ENCODE measurements at places on chromosomes 2 and 18. TPM values are rescaled to one million over a fixed set of nuclear protein-coding genes. Genes with fewer than 3 reads are reported as not detected.

Gene CCDC68
- 36.5 TPM for total RNA-seq

Gene DSC1
- total RNA-seq, result not detected

DNA sequence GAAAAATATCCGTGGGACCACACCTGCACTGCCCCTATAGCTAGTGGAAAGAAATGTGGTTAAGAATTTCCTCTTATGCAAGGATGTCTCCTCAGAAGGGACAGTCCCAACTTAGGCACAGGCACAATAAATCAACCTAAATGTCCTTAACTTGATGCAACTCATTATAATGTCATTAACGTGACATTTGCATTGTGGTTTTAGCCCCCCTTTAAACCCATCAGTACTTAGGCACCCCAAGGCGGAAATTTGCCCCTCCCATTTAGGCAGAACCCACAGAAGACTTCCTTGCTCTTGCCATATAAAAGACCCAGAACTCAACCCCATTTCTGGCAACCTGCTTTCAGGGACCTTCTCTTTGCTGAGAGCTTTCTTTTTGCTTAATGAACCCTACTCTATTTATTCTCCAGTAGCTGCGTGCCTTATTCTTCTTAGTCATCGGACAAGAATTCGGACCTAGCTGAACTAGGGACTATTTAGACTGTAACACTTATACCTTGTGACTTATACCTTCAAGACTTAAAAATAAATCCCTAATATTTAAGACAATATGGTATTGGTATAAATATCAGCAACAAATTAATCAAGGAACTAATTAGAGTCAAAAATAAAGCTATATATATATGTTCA is 1281.6 kb upstream of the TMEFF2 start:
- no peaks in the 10 kb centered on the region for H3K27me3 ChIP-seq
- DNase-seq, result no peak
- no peak overlapping the region for H3K4me3 ChIP-seq

- no peak overlapping the region for H3K27ac ChIP-seq
- H3K36me3 ChIP-seq, result no peaks in the 10 kb centered on the region
- no peaks in the 10 kb centered on the region for H3K27me3 ChIP-seq
- DNase-seq, result no peak
- H3K4me1 ChIP-seq, result no peaks in the 10 kb centered on the region
Measured at GRCh38 chr18:39259736-39260135, 1694.1 kb upstream of the CELF4 start.

- no peaks in the 10 kb centered on the region for H3K27me3 ChIP-seq
- H3K4me3 ChIP-seq, result no peak overlapping the region
- no peak for DNase-seq
- H3K4me1 ChIP-seq, result no peaks in the 10 kb centered on the region
- H3K36me3 ChIP-seq, result no peaks in the 10 kb centered on the region
Measured at GRCh38 chr18:55506074-55506473, 81.9 kb downstream of the TCF4 start.

- H3K27me3 ChIP-seq, result no peaks in the 10 kb centered on the region
- no peak overlapping the region for H3K4me3 ChIP-seq
- H3K36me3 ChIP-seq, result peaks cover 2% of the 10 kb centered on the region
- DNase-seq, result no peak
- no peaks in the 10 kb centered on the region for H3K4me1 ChIP-seq
Measured at GRCh38 chr2:173254659-173255058, 100.0 kb upstream of the CDCA7 start.

GRCh38 chr2:234451242-234451641 is 45.6 kb downstream of the ARL4C start:
- no peak overlapping the region for H3K27ac ChIP-seq
- peaks cover 5% of the 10 kb centered on the region for H3K4me1 ChIP-seq
- DNase-seq, result no peak
- H3K36me3 ChIP-seq, result no peaks in the 10 kb centered on the region
- no peak overlapping the region for H3K4me3 ChIP-seq

Gene UGT1A10
- not detected for total RNA-seq

GRCh38 chr2:222950638-222951285 is 89.9 kb downstream of the ACSL3 start:
- peaks cover 5% of the 10 kb centered on the region for H3K4me1 ChIP-seq
- no peak overlapping the region for H3K27ac ChIP-seq
- H3K27me3 ChIP-seq, result no peaks in the 10 kb centered on the region
- H3K4me3 ChIP-seq, result no peak overlapping the region
- DNase-seq, result no peak
- H3K36me3 ChIP-seq, result no peaks in the 10 kb centered on the region

DNA sequence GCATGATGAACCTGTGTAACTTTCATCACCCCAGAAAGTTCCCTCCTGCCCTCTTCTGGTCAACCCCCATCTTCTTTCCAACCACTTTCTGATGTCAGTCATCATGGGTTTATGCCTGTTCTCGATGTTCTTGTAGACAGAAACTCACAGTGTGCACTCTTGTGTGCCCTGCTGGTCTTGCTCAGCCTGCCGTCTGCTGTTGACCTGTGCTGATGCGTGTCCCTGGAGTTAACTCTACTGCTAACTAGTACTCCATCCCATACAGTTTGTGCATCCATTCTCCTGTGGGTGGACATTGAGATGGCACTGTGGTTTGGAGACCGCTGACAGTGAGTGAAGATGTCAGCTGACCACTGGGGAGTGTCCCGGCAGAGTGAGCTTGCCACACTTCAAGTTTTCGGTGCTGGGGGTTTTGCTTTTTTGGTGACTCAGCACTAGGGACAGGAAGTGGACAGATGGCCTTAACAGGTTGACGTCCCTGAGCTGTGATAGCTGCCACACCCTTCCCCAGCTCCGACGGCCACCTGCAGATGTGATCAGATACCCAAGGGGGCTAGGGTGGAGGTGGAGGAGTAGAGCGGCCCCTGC is 14.8 kb downstream of the KLHL29 start:
- no peak for DNase-seq
- no peak overlapping the region for H3K27ac ChIP-seq
- peaks cover 13% of the 10 kb centered on the region for H3K4me1 ChIP-seq
- H3K27me3 ChIP-seq, result no peaks in the 10 kb centered on the region
- no peak overlapping the region for H3K4me3 ChIP-seq

DNA sequence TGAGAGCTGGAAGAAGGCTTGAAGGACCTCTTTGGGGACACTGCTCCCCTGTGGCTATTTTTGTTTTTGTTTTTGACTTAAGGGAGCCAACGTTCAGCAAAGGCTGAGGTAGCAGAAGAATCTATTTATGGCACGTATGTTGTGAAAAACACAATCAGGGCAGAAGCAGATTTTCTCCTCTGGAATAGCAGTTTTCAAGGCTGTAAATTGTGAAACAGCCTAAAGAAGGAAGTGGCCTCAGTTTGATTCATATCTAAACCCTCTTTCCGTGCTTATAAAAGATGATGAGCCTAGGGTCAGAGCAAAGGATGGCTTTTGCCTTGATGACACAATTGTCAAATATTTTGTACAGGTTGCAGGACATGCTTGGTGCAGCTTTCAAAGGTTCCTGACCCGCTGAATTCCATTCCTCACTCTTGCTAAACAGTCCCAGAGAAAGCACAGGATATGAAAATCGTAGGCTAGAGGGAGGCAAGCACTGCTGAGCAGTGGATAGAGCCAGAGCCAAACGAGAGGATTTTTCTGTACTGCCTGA is 106.2 kb upstream of the DLX2 start:
- H3K36me3 ChIP-seq, result no peaks in the 10 kb centered on the region
- no peaks in the 10 kb centered on the region for H3K4me1 ChIP-seq
- H3K27ac ChIP-seq, result no peak overlapping the region
- H3K27me3 ChIP-seq, result no peaks in the 10 kb centered on the region
- DNase-seq, result no peak

GRCh38 chr18:70781860-70782453 is 493.1 kb downstream of the SOCS6 start:
- H3K4me1 ChIP-seq, result no peaks in the 10 kb centered on the region
- no peaks in the 10 kb centered on the region for H3K36me3 ChIP-seq
- no peak overlapping the region for H3K4me3 ChIP-seq
- H3K27ac ChIP-seq, result no peak overlapping the region
- DNase-seq, result no peak

DNA sequence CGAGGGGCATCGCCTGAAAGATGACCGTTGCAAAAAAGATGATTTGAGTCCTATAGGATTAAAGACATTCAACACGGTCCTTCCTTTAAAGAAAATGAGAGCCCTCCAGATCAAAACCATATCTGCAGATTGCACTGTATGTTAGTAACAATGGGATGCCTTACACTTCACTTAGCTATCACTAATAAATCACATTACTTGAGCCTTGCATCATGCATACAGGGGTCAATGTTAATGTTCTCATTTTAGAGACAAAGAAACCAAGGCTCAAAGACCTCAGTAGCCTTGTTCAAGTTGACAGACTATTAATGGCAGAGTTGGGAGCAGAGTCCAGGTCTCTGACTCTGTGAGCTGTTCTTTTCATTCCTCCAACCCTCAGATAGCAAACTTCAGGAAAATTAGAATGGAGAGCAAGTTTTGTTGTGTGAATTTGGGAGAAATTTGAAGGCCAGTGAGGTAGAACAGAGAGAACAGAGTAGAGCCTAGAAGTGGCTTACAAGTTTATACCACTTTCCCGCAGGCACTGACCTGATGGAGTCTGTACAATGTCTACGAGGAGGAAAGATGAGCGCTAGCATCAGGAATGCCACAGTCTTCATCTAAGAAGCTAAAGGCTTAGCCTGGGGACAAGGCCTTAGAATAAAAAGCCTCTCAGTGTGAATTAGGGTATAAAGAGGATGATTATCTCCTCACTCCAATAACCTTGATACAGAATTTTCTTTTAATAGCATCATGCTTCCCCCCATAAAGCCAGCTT is 48.3 kb downstream of the TRIB2 start:
- no peak overlapping the region for H3K27ac ChIP-seq
- H3K4me3 ChIP-seq, result no peak overlapping the region
- DNase-seq, result no peak
- no peaks in the 10 kb centered on the region for H3K27me3 ChIP-seq

Gene ZSWIM2
- not detected for total RNA-seq

DNA sequence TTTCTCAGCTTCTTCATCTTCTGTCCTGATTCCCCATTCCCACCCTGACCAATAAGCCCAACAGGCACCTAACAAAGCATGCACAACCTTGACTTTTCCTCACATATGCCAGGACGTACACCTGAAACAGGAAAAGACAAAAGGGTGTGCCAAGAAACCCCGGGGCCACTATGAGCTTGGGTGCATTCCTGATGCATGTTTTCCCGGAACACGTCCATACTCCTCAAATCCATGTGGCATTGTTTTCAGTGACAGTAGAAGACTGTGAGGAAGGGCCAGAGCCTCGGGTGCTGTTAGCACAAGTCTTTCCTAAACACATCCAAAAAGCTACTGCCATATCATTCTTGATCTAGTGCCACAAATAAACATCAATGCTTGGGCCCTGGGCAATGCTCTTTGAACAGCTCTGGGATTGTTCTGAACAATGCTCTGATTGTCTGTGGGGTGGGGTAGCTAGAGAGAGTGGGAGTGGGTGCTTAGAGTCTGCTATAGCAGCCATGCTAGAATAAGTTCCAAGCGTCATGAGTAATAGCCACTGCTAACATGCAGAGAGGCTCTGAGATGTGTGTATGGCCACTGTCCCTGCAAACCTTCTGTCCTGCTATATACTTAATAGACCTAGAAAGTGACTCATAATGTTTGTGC is 181.7 kb upstream of the CRIM1 start:
- DNase-seq, result no peak
- H3K36me3 ChIP-seq, result no peaks in the 10 kb centered on the region
- no peak overlapping the region for H3K27ac ChIP-seq
- no peaks in the 10 kb centered on the region for H3K27me3 ChIP-seq
- H3K4me3 ChIP-seq, result no peak overlapping the region

DNA sequence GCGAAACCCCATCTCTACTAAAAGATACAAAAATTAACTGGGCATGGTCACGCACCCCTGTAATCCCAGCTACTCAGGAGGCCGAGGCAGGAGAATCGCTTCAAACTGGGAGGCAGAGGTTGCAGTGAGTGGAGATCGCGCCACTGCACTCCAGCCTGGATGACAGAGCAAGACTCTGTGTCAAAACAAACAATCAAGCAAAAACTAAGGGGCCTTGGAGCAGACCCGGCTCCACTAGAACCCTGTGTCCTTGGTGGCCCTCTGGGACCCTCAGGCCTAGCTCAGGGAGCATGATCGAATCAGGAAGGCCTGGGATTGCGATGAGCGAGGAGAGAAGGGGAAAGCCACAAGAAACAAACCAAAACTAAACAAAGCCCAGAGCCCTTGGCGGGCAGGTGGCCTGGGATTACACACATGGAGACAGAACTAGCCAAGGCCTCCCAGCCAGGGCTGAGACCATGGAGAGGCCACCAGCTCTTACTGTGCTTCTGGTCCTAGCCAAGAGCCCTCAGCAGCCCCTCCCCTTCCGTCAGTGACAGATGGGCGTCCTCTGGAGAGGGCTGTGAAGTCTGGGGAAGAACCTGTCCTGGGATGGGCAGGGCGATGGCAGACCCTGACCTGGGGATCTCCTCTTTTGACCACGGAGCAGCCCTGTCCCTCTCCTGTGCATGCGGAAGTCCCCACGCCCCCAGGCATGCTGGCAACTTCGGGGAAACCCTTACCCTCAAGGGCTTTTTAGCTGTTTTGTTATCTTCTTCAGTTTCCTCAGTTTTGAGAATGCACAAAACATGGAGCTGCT is 27.4 kb upstream of the CATIP start:
- no peaks in the 10 kb centered on the region for H3K36me3 ChIP-seq
- no peak overlapping the region for H3K4me3 ChIP-seq
- H3K4me1 ChIP-seq, result peaks cover 66% of the 10 kb centered on the region
- H3K27me3 ChIP-seq, result no peaks in the 10 kb centered on the region

- no peak overlapping the region for H3K27ac ChIP-seq
- peaks cover 20% of the 10 kb centered on the region for H3K4me1 ChIP-seq
- H3K36me3 ChIP-seq, result no peaks in the 10 kb centered on the region
- H3K27me3 ChIP-seq, result no peaks in the 10 kb centered on the region
Measured at GRCh38 chr2:45776160-45776955, 124.9 kb downstream of the PRKCE start.

Gene MOCOS
- total RNA-seq, result 4.0 TPM

Gene TNFAIP6
- total RNA-seq, result 0.78 TPM

DNA sequence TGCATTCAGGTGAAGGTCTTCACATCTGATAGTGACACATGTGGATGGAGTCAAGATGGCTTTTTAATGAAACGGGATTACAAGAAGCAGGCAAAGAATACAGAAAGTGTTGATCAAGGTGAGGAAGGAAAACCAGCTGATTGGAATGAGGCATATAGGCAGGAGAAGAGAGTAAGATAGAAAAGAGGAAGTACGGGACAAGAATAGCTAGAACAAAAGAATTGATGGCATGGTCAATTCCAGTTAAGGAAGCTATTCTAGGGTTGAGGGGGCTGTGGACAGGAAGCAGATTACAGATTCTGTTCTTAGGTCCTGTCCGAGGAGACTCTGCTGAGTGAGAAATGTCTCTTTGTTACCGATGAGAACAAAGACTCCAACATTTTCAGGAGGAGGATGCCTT is 13.2 kb upstream of the NCK2 start:
- DNase-seq, result no peak
- H3K27me3 ChIP-seq, result no peaks in the 10 kb centered on the region
- H3K4me3 ChIP-seq, result no peak overlapping the region
- no peaks in the 10 kb centered on the region for H3K4me1 ChIP-seq
- H3K36me3 ChIP-seq, result no peaks in the 10 kb centered on the region
- no peak overlapping the region for H3K27ac ChIP-seq

All from upper lobe of left lung (tissue), 6 donors.